ENCODE measurements at places on chromosomes 4 and X. TPM values are rescaled to one million over a fixed set of nuclear protein-coding genes. Genes with fewer than 3 reads are reported as not detected.

GRCh38 chr4:82380344-82380743 is 6.6 kb upstream of the HNRNPD start:
- no peak for DNase-seq

- DNase-seq, result no peak
Measured at GRCh38 chrX:3435057-3435456, 88.6 kb upstream of the MXRA5 start.

- DNase-seq, result no peak
Measured at GRCh38 chr4:105473324-105474098, at the start of gene PPA2. PPA2 (minus strand) TSS chr4:105474062; CDS start chr4:105474050, 12 bp downstream.

GRCh38 chrX:147838465-147839131 is 73.1 kb upstream of the FMR1 start:
- DNase-seq, result no peak

GRCh38 chrX:109374262-109374960 is 107.5 kb downstream of the GUCY2F start:
- DNase-seq, result no peak

DNA sequence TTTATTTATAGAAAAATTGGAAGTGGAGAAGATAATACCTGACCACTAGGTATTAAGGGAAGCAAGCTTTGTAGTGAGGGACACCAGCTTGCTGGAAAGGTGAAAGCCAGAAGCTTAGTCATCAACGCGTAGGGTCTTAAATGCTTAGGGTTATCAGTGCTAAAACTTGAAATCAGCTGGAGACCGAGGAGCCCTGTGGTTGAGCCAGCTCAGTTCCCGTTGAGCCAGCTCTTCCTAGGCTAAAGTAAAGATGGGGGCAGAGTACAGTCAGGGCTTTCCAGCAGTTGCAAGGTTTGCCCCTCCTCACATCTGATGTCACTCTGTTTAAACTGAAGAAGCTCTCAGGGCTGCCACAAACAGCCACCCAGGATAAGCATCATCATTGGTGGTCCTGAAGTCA is 240.7 kb downstream of the DCLK2 start:
- DNase-seq, result no peak

- no peak for DNase-seq
Measured at GRCh38 chrX:51779306-51779705, 36.1 kb downstream of the GSPT2 start.

DNA sequence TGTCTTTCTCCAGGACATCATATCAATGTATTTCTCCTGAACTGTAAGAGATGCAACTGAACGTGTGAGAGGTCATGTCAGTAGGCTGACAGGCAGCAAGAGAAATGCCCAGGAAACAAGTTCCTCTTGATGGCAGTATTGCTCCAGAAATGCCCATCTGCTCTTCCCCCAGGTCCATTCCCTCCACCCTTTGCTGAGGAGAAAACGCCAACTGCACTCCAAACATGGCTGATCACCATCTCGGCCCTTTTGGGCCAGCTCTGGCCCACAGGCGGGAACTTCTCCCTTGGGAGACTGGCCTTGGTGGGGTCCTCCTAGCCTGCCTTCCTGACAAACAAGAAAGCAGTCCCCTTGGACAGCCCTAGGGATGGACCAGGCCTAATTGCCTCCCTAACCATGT is 276.5 kb upstream of the AGTR2 start:
- DNase-seq, result no peak

- DNase-seq, result no peak
Measured at GRCh38 chr4:6884341-6884870, 25.2 kb upstream of the TBC1D14 start.

DNA sequence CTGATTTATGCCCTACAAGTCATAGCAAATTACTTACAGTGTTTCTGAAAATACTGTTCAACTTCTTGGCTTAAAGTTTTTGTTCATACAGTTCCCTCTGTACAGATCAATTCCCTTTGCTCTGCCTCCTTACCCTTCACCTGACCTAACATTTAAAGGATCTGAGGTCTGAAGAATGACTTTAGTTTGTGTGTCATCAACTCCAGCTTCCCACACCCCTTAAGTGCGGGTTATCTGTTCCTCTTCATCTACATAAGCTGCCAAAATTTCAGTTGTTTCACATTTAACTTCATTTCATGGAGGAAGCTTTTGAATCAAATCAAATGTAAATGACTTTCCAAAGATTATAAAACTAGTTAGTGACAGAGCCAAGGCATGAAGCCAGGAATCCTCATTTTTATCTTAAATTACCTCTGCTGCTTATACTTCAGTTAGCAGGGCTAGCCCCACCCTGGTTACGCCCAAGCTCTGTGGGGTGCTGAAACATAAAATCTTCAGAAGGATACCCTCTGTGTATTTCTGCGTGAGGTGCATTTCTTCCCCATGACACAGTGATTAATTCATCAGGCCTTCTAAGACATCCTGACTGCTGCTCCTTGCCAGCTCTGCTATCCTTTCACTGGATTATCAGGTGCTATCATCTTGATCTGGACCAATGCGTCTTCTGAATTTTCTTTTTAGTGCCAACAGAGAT is 16.5 kb downstream of the CXCL1 start:
- DNase-seq, result no peak

DNA sequence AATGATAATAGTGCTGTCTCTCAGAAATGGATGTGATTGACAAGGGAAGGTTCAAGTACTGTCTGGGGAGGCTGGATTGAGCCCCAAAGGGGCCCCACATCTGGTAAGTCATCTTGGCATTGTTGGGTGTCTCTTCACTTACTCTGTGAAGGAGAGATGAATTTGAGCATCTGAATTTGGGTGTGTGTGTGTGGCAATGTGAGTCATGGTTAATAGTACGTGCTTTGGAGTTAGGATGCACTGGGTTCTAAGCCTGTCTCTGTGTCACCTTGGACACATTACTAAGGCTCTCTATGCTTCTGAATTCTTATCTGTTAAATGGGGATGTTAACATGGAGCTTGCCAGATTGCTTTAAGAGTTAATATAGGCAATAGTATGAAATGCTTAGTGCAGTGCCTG is 80.4 kb downstream of the FRAS1 start:
- no peak for DNase-seq

DNA sequence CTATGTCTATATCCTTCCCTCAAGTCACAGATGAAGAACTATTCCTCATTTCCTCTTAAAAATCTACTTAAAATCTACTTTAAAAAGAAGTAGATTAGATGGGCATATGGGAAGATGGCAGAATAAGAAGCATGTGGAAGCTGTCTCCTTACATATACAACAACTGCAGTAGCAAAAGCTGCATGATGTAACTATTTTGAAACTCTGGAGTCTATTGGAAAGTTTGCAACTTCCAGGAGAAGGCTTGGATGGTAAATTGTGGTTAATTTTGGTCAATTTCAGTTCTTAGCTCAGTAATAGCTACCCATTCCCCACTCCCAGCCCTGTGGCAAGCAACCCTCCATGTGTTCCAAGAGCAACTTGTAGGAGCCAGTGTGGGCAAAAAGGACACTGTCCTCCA is 36.9 kb downstream of the MORC4 start:
- no peak for DNase-seq

DNA sequence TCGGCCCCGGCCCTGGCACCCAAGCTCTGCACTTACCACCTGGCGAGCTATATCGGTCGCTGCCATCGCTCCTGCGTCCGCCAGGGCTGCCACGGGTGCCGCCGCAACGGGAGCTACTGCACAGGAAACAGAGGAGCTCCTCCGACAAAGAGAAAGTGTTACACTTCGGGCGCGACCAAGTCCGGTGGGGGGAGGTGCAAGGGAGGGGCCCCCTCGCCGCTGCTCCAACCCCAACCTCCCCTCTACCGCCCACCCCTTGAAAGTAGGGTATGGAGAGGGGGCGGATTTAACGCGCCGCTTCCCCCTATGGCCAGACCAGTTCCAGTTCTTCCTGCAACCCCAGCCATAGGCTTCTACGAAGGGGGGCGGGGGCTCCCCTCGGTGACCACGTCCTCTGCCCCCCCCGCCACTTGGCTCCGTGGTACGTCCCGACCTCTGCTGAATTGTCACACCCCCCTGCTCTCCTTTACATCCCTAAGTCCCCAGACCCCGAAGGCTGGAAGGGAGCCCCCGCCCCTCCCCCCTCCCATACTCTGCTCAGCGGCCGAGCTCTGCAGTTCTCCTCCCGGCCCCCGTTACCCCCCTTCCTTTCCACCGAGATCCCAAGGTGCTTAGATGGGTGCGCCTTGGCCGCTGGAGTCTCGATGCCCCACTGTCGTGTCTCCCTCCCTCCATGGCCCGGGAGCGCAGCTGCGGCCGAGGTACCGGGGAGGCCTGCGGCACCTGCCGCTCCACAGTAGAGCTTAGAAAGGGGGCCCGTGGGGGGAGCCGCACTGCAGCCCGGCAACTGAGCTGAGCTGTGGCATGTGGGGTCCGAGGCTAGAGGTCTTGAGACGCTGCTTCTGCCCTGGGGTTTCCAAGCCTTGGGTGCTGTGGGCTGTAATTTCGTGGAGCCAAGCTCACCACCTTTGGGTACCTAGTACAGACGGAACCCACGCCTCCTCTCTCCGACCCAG is at the start of gene SEPTIN6:
Gene SEPTIN6 (minus strand): TSS at position 129 of the 956 bp plus-strand sequence. CDS start 63 bp downstream, at position 66.
- peak; percentile 86 for DNase-seq

DNA sequence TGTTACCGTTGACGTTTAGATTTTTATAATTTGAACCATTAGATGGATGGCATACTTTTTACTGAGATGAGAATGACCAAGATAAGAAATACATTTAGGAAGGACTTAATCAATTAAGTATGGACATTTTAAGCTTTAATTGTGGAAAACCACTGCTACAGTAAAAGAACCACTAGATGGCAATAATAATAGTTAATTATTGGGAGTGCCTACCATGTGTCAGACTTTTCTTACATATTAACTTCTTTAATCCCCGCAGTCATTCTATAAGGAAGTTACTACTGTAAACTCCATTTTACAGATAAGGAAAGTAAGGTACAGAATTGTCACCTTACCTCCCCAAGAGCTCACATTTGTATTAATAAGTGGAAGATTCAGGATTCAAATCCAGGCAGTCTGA is 48.5 kb upstream of the MYOZ2 start:
- no peak for DNase-seq

RPS6KA6 gene
- 0.02 TPM for total RNA-seq

ABCE1 gene
- total RNA-seq, result 164 TPM

BMP3 gene
- not detected for total RNA-seq

Data from activated naive CD4-positive, alpha-beta T cell treated with anti-CD3 and anti-CD28 coated beads for 36 hours (primary cell).